ENCODE measurements at places on chromosomes 5 and 9. TPM values are rescaled to one million over a fixed set of nuclear protein-coding genes. Genes with fewer than 3 reads are reported as not detected.

Gene SPAG8
- total RNA-seq = 3.2 TPM

Gene ELL2
- 11.3 TPM for total RNA-seq

Gene ANKRD20A1
- 0.54 TPM for total RNA-seq

Gene NXNL2
- 0.54 TPM for total RNA-seq

Gene FAM78A
- total RNA-seq = 70.3 TPM

Gene SYK
- total RNA-seq = 62.7 TPM

Gene ORM1
- total RNA-seq = 0.27 TPM

Gene TCF7
- total RNA-seq = 0.81 TPM

Gene PTGES2
- 54.4 TPM for total RNA-seq

Gene FOXD4L4
- total RNA-seq = 0.27 TPM

Gene ENC1
- total RNA-seq = 3.5 TPM

Gene CTSV
- under 0.01 TPM for total RNA-seq

Gene PCDHB16
- total RNA-seq = not detected

Gene SLC27A6
- 0.54 TPM for total RNA-seq

Gene LHX2
- total RNA-seq = under 0.01 TPM

Gene HARS2
- total RNA-seq = 24.0 TPM

Gene ZNF483
- 1.1 TPM for total RNA-seq

Gene CCDC152
- total RNA-seq = 3.2 TPM

Gene APBA1
- 0.27 TPM for total RNA-seq

Gene GABRA1
- not detected for total RNA-seq

Gene TIGD6
- total RNA-seq = 3.2 TPM

Gene IPO11
- 27.5 TPM for total RNA-seq

Gene CCDC183
- 1.6 TPM for total RNA-seq

Gene DNAJC21
- total RNA-seq = 12.1 TPM

Gene PRUNE2
- 1.3 TPM for total RNA-seq

Gene FOXI1
- total RNA-seq = not detected

Gene RNF183
- under 0.01 TPM for total RNA-seq

Gene ADAMTS12
- not detected for total RNA-seq

Gene TJP2
- 34.7 TPM for total RNA-seq

Gene ZBTB34
- 7.8 TPM for total RNA-seq

Gene FAM169A
- total RNA-seq = 13.7 TPM

Gene DBH
- not detected for total RNA-seq

Gene ROPN1L
- total RNA-seq = 1.9 TPM

Gene CCNJL
- total RNA-seq = 0.54 TPM

Gene ANKRD18B
- under 0.01 TPM for total RNA-seq

Gene PCDHGA1
- total RNA-seq = under 0.01 TPM

Gene DPYSL3
- total RNA-seq = 45.2 TPM

Gene FAM221B
- total RNA-seq = not detected

Gene ENTPD2
- not detected for total RNA-seq

Gene GPR151
- total RNA-seq = not detected

Gene SH3PXD2B
- total RNA-seq = 1.3 TPM

Gene IL13
- total RNA-seq = under 0.01 TPM

Gene OTULINL
- total RNA-seq = 1.9 TPM

Gene OR1J2
- total RNA-seq = 0.27 TPM

All from hematopoietic multipotent progenitor cell (in vitro differentiated cells).